ENCODE measurements at places on chromosomes 6 and 20.

DNA sequence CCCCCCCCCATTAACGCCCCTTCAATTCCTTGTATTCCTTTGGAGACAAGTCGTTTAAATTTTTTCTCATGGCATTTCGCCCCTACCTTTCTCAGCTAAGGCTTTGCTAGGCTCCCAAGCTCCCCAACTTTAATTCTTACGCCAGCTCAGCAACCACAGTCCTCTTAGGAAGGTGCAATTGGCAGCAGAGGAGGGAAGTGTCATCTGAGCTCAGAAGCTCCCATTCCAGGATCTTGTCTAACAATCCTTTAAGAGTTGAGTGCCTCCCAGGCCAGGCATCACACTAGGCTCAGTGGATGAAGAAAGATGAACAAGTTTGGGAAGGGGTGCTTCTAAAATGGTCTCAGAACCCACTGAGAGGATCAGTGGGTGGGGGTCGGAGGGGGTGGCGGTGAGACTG, 131.2 kb upstream of the AKAP12 start:
- DNase-seq = peak; percentile 14

DNA sequence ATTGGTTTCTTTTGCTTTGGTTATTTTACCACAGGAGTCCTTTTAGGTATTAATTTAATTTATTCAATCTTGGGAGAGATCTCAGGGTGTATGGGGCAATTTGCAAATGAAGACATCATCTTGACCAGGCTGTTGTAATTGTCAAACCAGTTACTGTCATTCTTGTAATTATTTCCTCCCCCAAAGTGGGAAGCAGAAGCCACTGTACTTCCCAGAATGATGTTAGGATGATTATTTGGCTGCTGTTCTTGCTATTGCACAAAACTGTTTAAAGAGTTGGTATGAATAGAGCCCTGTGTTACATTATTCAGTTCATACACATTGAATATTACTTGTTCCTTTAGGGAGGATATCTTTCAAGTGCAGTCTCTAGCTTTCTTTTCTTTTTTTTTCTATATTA, 1.7 kb downstream of the TAAR6 start:
- DNase-seq = no peak

GRCh38 chr6:135875446-135875845, 23.9 kb downstream of the PDE7B start:
- no peak for DNase-seq

DNA sequence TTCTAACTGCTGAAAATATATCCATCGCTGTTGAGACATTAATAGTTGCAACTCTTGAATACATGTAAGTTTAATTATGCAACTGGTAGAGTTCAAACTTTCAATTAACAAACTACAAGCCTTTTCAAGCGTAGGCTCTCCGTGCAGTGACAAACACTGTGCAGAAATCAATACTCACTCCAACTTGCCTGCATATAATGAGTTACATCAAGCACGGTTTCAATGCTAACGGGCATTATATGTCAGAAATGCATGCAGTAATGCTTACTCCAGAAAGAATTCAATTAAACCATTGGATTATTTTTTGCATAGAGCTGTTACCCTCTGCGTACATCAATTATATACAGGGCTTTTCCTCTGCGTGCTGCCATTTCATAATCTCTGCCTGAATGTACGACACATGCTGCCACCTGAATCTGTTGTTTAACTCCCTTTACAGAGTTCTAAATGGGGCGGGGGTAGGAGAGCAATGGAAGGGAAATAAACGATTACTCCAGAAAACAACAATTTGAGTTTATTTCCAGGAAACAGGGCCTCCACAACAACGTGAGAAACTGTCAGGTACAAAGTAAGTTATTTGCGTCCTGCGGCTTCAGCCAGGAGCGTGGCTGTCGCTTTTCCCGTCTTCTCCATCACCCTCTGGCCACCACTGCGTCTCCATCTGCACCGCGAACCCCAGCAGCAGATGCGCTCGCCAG, 1.8 kb downstream of the PTPRK start:
- peak; percentile 17 for DNase-seq

- no peak for DNase-seq
These were observed 83.6 kb upstream of the CCDC167 start for GRCh38 chr6:37583261-37583660.

GRCh38 chr6:43903739-43904290, 133.8 kb downstream of the VEGFA start:
- no peak for DNase-seq

DNA sequence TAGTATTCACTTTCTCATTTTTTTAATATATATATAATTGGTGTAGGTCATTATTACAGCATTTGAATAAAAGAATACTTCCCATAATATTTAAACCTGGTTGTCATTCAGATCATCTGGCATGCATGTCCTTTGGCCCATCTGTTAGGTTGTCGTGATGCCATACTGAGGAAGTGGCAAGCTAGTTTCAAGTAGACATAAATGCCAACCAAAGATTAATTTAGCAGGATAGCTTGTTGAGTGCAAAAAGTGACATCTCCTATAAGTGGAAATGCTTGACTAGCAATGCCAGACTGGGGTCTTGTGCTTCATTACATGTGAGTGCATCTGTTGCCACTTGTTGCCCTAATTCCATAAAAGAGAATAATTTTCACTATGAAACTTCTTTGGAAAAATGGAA, 1044.7 kb downstream of the GRIK2 start:
- no peak for DNase-seq

DNA sequence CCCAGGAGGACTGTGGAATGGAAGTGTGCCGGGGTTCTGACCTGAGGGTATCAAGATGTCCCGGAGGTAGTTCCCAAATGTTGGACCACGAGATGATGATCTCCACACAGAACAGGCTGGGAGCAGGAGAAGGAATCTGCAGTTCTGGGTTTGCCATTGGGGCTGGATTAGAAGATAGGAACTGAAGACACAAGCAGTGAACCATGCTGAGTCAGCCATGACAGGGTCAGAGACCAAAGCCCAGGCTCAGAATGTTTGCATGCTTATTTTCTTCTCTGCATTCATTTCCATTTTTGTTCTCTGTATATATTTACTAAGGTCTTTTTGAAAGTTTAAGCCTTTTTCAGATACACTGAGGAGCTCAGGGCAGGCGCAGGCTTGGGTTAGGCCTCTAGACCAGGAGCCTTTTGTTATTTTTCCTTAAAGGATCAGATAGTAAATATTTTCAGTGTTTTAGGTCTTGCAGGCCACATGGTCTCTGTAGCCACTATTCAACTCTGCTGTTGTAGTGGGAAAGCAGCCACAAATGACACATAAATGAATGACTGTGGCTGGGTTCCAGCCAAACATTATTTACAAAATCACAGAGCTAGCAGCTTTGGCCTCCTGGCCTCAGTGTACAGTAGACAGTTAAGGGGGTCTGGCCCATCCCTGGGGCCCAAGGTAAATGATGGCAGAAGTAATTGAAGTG, 28.5 kb downstream of the SLC35D3 start:
- DNase-seq = peak; percentile 10

DNA sequence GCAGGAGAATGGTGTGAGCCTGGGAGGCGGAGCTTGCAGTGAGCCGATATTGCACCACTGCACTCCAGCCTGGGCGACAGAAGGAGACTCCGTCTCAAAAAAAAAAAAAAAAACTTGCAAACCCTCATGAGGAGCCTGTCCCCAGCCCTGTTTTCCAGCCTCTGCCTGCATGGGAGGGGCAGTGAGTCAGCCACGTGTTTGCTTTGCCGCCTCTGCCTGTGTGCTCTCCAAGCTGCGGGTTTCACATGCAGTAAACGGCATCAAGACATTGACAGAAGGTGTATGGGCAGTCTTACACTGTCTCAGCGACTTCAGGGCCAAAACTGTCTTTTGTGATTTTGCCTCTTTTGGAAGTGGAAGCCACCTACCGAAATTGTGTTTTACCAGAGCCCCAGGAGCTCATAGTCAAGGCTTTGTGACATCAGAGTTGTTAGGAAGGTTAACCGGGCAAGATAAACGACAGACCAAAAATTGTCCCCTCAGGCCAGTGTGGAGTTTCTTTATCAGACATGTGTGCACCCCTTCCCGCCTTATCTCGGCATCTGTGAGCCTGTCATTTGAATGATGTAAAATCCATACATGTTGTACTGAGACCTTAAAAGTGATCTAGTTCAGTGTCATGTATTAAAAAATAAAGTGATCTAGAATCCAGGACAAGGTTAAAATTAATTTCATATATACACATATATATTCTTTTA, 52.9 kb downstream of the RPP40 start:
- no peak for DNase-seq

- no peak for DNase-seq
These were observed 96.1 kb downstream of the SMLR1 start for GRCh38 chr6:130923350-130923749.

DNA sequence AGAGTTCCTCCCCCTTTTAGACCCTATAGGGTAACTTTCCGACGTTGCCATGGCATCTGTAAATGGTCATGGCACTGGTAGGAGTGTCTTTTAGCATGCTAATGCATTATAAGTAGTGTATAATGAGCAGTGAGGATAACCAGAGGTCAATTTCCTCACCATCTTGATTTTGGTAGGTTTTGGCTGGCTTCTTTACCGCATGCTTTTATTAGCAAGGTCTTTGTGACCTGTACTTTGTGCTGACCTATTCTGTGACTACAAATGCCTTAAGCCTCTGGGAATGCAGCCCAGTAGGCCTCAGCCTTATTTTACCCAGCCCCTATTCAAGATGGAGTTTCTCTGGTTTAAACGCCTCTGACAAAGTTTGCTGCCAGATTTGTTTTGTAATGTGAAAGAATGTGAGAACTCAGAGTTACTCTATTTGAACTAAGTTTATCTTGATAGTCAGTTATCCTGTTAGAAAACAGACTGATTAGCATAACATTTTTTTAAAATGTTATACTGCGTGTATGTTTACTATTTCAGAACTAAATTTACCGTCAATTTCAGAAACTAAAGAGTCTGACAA, 111.3 kb upstream of the PRSS16 start:
- no peak for DNase-seq

DNA sequence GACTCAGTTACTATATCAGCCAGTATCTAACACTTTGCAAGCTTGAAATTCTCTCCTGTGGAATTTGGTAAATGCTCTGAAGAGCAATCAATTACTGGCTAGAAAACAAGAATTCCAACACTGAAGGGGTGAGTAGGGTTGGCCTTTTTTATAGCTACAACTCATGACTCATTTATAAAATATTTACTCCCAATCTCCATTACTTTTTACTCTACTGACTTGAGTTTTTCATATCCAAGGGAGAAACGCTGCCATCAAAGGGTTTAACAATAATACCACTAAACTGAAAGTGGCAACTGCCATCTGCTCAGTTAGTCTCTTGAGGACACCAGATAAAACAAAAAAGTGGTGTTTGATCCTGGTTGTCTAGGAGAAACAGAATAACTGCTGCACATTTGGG, 203.1 kb downstream of the UBE3D start:
- DNase-seq = peak; percentile 38

- DNase-seq = no peak
These were observed 14.9 kb upstream of the ULBP3 start for GRCh38 chr6:150083839-150084238.

GRCh38 chr6:4930025-4930691, 73.7 kb downstream of the RPP40 start:
- DNase-seq = no peak

- peak; percentile 51 for DNase-seq
These were observed 91.9 kb upstream of the CLDN20 start for GRCh38 chr6:155171747-155172449.

DNA sequence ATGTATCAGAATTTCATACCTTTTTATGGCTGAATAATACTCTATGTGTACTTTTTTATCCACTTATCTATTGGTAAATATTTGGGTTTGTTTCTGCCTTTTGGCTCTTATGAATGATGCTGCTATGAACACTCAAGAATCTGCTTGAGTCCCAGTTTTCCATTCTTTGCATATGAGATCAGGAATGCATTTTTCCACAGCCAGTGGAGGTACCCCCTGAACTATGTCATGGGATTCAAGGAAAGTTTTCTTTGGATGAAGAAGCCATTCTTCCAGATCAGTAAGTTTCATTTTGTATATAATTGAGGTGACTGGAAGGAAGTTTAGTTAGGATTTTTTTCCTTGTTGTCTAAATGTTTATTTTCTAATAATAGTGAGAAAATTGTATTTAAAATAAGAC, 40.9 kb downstream of the NKX2-4 start:
- DNase-seq = no peak

DNA sequence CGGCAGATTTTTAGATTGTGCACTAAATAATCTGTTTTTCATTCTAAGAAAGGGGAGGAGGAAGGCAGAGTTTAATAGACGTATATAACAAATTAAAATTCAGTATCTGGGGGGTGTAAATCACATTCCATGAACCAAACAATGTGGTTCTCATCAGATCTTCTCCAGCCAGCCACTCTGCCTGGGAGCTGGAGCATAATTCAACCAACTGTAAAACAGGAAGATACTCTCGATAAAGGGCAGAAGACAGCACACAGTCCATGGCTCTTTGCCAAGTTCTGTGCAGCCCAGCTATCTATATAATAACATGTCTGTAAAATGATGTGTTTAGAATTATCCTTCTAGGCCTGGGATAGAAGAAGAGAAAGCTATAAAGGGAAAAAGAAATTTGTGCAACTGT, 289.9 kb upstream of the ZFP64 start:
- DNase-seq = no peak

DNA sequence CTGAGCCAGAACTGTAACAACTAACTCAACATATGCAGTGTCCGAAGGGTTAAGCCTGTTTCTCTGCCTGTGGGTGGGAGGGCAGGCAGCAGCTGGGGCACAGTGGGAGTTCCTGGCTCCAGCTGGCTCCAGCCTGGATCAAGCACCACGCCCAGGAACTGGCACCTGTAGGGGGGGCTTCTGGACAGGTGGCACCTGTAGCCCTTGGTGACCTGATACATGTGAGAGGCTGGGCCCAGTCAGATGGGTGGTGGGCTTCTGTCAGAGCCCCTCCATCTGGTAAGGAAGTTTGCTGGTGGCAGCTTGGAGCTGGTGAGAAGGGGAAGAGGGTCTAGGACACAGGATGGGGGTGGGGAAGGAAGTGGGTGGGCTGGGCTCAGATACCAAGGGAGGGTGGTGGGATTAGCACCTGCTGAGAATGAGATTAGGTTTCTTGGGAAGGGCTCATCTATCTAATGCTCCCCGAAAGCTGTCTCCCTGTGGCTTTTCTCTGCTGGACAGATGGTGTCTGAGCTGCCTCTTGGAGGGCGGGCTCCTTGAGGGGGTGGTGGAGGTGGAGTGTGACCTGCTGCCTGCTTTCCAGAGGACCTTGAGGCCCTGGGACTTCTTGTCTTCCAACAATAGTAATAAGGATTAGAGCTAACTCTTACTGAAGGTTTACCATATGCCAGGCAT, 28.5 kb downstream of the BCL2L1 start:
- DNase-seq = no peak

DNA sequence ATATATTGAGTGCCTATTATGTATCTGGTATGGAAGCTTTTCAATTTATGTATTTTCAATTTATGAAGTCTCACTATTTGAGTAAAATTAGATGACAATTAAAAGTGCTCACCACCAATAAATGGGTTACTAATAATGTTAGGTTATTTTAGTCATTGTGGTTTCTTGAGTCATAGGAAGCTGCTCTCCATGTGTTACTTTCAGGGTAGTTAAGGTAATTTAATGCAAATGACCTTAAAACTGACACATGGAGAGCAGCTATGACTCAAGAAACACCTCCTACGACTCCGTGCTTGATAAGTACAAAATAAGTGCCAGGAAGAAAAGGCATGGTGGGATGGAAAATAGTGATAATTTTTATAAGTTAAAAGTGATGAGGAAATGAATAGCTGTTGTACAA, 16.5 kb upstream of the TINAG start:
- DNase-seq = peak; percentile 76

GRCh38 chr6:158782432-158783166, 36.6 kb downstream of the EZR start:
- no peak for DNase-seq

- peak; percentile 63 for DNase-seq
These were observed 79.8 kb upstream of the CHD6 start for GRCh38 chr20:41697861-41698559.

GRCh38 chr6:30615958-30616810, 859 bp downstream of the PPP1R10 start:
- DNase-seq = peak; percentile 62

Data from GM23248 (cell line).